Epithelial cell of proximal tubule (primary cell): ENCODE measurements at places on chromosomes 4 and X. TPM values are rescaled to one million over a fixed set of nuclear protein-coding genes. Genes with fewer than 3 reads are reported as not detected.

The TMEM271 gene
- not detected in 2 replicates for total RNA-seq

The CLTRN gene
- 1.7 and 3.3 TPM in 2 replicates for total RNA-seq

The SMR3B gene
- not detected in 2 replicates for total RNA-seq

The USP51 gene
- 0.80 and 1.0 TPM in 2 replicates for total RNA-seq

The ARHGEF38 gene
- total RNA-seq = 0.07 and 0.46 TPM in 2 replicates

The GABRQ gene
- 0.06 and 0.22 TPM in 2 replicates for total RNA-seq
